ENCODE measurements at places on chromosomes 6 and 20.

GRCh38 chr20:41376349-41376748, 9.7 kb upstream of the EMILIN3 start:
- DNase-seq, result no peak

DNA sequence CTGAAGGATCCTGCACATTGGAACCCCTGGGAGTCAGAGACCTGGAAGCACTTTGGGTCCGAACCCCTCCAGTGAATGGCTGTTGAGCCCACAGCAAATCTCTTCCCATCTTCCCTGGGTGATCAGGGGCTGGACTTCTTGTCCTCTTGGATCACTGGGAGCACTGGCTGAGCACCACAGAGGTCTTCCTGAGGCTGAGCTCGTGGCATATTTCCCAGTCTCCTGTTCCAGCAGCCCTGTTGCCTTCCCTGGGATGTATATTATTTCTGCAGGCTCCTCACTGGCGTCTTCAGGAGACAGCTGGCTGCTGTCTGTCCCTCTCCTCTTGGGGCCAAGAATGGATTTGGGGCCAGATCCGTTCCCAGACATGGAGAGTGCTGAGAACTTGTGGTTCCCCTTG, 43.4 kb downstream of the PTK7 start:
- no peak for DNase-seq

GRCh38 chr6:140061110-140062042, 686.9 kb upstream of the CITED2 start:
- no peak for DNase-seq

DNA sequence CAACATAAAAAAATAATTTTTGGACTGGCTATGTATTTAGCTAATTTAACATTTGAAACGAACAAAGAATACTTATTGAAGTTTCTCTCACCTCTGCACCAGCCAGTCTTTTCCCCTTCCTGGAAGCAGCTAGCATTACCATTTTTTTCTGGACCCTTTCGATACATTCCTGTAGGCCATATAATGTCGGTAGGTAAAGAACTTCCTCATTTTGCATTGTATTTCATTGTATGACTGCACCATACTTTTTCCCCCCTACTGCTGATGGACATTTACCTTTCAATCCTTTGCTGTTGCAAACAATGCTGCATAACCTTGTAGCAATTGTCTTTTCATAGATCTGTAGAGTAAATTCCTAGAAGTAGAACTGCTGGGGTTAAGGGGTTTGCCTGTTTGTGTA, 17.6 kb downstream of the CBFA2T2 start:
- no peak for DNase-seq

GRCh38 chr20:43681468-43681942, 14.6 kb downstream of the MYBL2 start:
- DNase-seq, result no peak

DNA sequence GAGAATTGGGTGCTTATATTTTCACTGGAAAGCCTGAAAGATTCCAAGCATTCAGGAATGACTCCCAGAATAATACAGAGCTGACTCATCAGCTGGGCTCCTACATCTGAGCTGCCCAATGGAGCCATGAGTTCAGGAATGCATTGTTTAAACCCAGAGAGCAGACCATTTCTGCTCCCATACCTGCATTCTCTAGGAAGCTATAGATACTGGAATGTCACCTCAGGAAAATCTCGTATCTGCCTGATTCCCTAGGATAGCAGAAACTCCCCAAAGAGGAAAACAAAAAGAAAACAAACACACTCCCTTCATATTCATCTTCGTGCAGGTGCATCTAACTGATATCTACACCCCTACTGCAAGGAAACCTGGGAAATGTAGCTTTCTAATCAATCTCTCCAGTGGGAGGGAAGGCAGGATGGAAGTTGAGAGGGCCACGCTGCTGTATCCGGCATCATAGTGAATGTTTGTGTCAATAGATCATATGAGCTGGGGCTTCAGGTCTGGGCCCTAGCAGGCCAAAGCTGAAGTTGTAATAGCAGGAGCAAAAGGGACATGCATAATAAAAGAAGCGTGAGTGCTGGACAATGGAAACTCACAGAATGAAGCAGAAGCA, 8.2 kb upstream of the SLC2A12 start:
- DNase-seq, result no peak

Measured in GDM1 (cell line).